ENCODE measurements at places on chromosomes 5 and 9.

GRCh38 chr5:143314659-143315058 is 88.8 kb downstream of the NR3C1 start:
- peak; percentile 81 for DNase-seq

DNA sequence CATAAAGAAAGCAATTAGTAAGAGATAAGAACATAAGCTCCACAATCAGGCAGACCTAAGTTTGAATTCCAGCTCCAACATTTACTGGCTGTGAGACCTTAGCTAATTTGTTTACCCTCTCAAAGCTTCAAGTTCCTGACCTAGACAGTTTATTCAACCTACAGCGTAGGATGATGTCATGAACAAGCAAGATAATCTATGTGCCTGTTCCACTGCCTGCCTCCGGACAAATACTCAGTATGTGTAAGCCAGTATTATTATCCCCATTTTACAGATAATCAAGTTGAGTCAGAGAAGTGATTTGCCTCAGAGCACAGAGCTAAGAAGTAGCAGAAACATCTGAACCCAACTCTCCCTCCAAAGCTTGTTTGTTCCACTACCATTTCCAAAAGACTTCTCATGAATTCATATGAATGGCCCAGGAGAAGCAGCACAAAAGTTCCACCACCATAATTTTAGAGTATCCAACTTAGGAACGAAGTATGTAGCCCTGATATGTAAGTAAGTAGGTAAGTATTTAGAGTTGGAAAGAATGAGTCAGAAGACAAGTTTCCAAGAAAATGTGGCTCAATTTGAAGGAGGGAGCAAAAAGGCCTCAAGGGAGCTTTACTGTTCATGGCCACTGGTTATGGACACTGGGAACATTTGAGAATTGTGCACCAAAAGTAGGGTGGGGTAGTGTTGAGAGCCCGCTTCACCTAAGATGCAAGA is 398.2 kb downstream of the NFIB start:
- peak; percentile 13 for DNase-seq

- DNase-seq, result peak; percentile 62
Measured at GRCh38 chr9:35882263-35882848, 12.2 kb upstream of the OR13J1 start.

DNA sequence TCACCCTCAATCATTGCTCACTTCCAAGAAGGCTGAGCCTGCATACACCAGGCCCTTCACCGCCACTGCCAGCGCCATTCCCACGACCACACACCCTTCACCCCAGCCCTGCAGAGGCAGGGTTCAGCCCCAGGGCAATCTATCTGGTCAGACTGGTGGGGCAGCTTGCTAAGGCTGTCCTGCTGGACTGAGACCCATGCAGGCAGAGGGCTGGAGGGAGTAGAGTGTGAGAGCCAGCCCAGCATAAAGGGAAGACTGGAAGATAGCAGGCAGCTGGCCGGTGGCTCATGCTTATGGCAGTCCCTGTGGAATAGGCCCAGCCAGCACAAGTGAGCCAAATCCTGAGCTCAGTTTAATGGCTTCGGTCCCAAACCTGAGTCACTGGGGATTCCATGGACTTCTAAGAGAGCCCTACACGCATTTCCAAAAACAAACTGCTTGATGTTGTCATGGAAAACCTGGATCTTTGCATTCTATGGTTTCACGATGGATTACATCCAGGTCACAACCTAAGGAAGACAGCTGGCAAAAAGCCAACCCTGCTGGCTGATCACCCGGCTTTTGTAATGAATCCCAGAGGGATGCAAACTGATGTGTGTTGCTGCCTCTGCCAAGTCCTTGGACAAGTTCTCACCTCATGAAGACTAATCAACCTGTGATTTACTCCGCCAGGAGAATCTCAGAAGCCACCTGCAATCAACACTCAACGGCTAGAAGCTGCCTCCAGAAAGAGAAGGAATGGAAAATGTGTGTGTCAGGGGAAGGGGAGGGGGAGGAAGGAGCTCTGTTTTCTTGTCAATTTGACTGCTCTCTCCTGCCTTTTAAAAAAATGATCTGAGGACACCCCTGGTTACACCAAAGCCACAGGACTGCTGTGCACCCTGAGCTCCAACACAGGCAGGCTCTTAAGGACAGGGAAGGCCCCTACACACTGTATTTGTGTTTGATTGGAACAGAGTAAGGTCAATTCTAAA is 143.6 kb downstream of the LHFPL2 start:
- DNase-seq, result peak; percentile 99
